ENCODE measurements at places on chromosomes 11 and 22. TPM values are rescaled to one million over a fixed set of nuclear protein-coding genes. Genes with fewer than 3 reads are reported as not detected.

DNA sequence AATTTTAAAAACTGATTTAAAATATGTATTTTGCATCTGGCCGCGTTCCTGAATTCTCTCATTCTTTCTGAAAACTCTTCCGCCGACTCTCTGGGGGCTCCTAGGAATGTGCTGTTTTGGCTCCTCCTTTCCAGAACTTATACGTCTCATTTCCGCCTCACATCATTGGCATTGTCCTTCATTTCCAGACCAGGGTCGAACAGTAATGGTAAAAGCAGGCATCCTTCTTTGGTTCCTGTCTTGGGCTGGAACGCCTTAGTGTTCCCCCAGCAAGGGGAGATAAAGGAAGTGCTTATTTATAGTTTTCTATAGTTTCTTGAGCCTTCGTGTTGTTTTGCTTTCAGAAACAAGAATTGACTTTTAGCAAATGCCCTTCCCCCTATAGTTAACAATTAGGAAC, 10.9 kb upstream of the TNNT3 start:
- H3K27ac ChIP-seq = no peak overlapping the region
- H3K4me3 ChIP-seq = no peak overlapping the region
- H3K27me3 ChIP-seq = no peaks in the 10 kb centered on the region
- DNase-seq = no peak

DNA sequence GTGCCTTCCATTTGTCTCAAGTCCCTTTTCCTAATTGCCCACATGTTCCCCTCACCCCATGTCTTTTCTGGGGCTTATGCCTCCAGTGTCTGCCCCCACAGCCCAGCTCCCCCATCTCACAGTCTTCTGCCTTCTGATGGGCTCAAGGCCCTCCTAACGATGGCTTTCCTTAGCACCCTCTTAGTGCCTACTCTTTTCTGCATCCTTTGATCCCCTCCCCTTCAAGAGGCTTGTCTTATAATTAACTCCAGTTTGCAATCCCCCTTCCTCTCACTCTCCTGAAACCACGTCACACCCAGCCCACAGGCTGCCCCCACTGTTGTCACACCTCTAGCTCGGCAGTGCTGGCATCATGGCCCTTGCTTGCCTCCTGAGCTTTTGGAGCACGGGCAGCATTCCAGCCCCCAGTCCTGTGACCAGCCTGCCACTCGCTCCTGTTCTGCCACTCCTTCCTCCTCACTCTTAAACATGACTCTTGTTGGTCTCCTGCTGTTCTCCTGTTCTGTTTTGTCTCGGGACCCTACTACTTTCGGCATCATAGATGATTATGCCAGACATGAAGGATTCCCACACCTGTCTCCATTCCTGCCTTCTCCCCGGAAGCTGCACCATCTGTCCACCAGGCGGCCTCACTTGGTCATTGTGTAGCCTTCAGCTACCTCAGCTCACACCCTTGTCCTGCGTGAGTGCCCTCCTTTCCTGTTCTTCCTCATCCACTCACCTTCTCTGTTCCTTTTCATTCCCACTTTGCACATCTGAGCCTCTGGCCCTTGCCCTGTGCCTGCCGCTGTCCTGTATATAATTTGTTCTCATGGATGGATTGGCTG, 26.1 kb downstream of the UBE2L3 start:
- peaks cover 9% of the 10 kb centered on the region for H3K36me3 ChIP-seq
- H3K4me1 ChIP-seq = peaks cover 6% of the 10 kb centered on the region
- H3K27ac ChIP-seq = no peak overlapping the region
- no peak for DNase-seq

GRCh38 chr11:1502168-1502953, 15.8 kb upstream of the MOB2 start:
- peak; percentile 56 for DNase-seq
- no peaks in the 10 kb centered on the region for H3K27me3 ChIP-seq
- no peak overlapping the region for H3K27ac ChIP-seq
- no peaks in the 10 kb centered on the region for H3K36me3 ChIP-seq
- H3K4me1 ChIP-seq = peaks cover 3% of the 10 kb centered on the region

- no peak overlapping the region for H3K27ac ChIP-seq
- H3K4me1 ChIP-seq = no peaks in the 10 kb centered on the region
Observed at GRCh38 chr11:26229981-26230380, 101.9 kb upstream of the ANO3 start.

DNA sequence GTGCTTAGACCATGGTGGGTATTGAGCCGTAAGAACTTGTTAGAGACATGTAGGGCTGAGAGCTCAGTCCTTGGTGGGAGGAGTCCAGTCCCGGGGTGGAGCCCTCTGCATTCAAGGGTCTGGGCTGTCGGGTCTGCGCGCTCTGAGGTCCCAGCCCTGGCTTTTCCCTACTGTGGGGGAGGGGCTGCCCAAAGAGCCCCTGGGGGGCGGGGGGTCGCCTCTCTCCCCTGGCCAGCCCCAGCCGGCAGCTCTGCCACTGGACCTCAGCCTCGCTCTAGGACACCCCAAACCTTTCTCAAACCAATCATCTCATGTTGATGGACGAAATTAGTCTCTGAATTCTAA, 1006.4 kb downstream of the BRD1 start:
- no peaks in the 10 kb centered on the region for H3K27me3 ChIP-seq
- DNase-seq = no peak
- H3K4me1 ChIP-seq = no peaks in the 10 kb centered on the region
- H3K4me3 ChIP-seq = no peak overlapping the region

GRCh38 chr11:112172362-112172994, 2.8 kb upstream of the BCO2 start:
- H3K4me1 ChIP-seq = no peaks in the 10 kb centered on the region
- no peaks in the 10 kb centered on the region for H3K27me3 ChIP-seq
- H3K4me3 ChIP-seq = no peak overlapping the region
- H3K36me3 ChIP-seq = no peaks in the 10 kb centered on the region
- DNase-seq = no peak
- H3K27ac ChIP-seq = no peak overlapping the region

DNA sequence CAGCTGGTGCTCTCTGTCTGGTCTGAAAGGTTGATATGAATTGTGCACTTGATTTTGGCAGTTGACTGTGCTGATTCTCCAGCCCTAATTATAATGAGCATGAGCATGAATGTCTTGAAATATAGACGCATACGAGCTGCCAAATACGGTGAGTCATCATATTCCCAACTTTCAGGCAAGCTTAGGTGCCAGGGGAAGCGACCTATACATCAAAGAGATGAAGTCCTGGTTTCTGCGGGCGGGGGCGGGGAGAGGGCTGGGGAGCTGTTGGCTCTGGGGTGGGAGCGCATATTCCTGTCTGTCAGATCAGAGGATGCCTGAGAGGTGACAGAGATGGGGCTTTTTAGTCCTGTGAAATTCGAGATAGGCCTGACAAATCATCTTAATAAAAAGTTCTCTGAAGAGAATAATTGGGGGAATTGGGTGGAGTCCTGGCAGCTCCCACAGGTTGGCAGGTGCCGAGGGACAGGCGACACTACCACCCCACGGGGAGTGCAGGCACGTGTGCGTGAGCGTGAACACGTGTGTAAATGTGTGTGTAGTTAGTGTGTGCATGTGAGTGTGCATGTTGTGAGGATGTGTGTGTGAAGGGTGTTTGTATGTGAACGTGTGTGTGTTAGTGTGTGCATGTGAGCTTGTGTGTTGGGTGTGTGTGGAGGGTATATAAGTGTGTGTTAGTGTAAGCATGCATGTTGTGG, 865.3 kb downstream of the TBC1D22A start:
- H3K27ac ChIP-seq = no peak overlapping the region
- no peaks in the 10 kb centered on the region for H3K27me3 ChIP-seq
- no peak for DNase-seq
- H3K4me1 ChIP-seq = no peaks in the 10 kb centered on the region
- no peaks in the 10 kb centered on the region for H3K36me3 ChIP-seq
- H3K4me3 ChIP-seq = no peak overlapping the region

The APOBEC3G gene
- 9.5 TPM for total RNA-seq

The GGT1 gene
- total RNA-seq = 4.0 TPM

DNA sequence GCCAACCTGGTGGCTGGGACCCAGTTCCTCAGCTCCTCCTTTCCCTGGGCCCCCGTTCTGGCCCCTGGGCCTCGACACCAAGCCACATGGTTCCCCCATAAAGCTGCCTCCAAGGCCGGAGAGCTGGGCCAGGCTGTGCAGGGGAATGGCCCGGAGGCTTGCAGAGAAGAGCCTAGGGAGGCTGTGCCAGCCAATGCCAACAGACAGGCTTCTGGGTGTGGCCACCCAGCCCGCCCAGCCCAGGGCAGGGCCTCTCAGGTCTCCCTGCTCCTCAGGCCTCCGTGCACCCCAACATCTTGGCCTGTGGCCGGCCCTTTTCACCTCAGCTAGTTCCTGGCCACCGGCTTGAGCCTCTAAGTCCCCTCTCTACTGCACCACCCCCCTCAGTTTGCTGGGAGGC, 17.4 kb upstream of the FLRT1 start:
- DNase-seq = no peak
- H3K4me3 ChIP-seq = no peak overlapping the region
- no peaks in the 10 kb centered on the region for H3K27me3 ChIP-seq
- no peaks in the 10 kb centered on the region for H3K36me3 ChIP-seq

- no peak for DNase-seq
- H3K4me1 ChIP-seq = no peaks in the 10 kb centered on the region
Observed at GRCh38 chr11:123450623-123451022, 20.6 kb downstream of the GRAMD1B start.

DNA sequence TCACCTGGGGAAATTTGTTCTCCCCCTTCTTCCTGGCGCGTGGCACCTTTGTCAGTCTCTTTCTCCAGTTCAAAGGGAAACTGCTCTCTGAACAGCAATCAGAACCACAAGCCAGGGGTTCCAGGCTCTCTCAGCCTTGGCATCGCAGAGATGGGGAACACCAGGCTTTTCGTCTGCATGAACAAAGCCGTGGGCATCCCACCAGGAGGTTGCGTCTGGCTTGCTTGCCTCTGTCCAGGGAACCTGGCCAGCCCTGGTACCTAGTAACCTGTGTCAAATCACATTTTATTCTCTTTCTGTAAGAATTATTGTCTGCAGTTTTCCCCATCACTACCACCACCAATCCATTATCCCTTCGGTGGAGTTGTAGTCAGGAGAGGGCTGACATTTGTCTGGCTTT, 107.0 kb downstream of the WNT7B start:
- H3K36me3 ChIP-seq = no peaks in the 10 kb centered on the region
- no peaks in the 10 kb centered on the region for H3K4me1 ChIP-seq
- H3K27ac ChIP-seq = no peak overlapping the region

- no peak for DNase-seq
- no peaks in the 10 kb centered on the region for H3K27me3 ChIP-seq
- peak overlapping the region; percentile 38 for H3K27ac ChIP-seq
- no peaks in the 10 kb centered on the region for H3K36me3 ChIP-seq
Observed at GRCh38 chr11:10663365-10663764, 30.2 kb downstream of the IRAG1 start.

The APOBEC3C gene
- total RNA-seq = 25.3 TPM

DNA sequence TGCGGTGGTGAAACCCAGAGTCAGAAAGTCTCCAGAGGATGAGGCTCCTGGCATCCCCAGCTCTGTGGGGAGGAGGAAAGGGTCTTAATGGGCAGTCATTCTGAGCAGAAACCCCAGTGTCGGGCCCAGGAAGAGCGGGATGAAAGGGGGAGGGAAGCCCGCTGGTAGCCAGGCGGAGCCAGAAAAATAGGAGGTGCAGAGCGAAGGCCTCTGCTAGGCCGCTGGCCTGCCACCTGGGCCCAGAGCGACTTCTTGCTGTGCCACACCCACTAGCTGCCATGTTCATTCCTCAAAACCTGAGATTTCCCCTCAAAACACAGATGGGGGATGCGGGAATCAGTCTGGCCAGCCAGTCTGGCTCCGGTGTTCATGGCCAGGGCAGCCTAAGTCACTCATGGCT, 650 bp upstream of the POU2AF3 start:
- H3K27me3 ChIP-seq = no peaks in the 10 kb centered on the region
- no peaks in the 10 kb centered on the region for H3K36me3 ChIP-seq
- no peaks in the 10 kb centered on the region for H3K4me1 ChIP-seq
- no peak overlapping the region for H3K27ac ChIP-seq
- H3K4me3 ChIP-seq = no peak overlapping the region
- DNase-seq = no peak

- DNase-seq = no peak
- no peaks in the 10 kb centered on the region for H3K36me3 ChIP-seq
- H3K27ac ChIP-seq = no peak overlapping the region
- H3K4me1 ChIP-seq = no peaks in the 10 kb centered on the region
Observed at GRCh38 chr11:86706338-86707131, 34.1 kb upstream of the ME3 start.

DNA sequence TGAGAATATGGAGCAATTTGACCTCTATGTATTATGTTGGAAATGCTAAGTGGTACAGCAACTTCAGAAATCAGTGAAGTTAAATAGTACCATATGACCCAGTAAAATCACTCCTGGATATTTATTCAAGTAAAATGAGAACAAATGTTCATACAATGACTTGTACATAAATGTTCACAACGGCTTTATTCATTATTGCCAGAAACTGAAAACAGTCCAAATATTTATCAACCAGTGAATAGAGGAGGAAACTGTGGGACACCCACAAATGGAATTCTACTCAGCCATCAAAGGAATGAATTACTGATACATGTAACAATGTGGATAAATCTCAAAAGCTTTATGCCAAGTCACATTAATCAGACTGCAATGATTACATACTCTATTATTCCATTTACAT, 416.3 kb downstream of the AASDHPPT start:
- H3K27ac ChIP-seq = no peak overlapping the region
- H3K4me1 ChIP-seq = no peaks in the 10 kb centered on the region
- no peaks in the 10 kb centered on the region for H3K27me3 ChIP-seq
- no peak for DNase-seq
- no peaks in the 10 kb centered on the region for H3K36me3 ChIP-seq

- DNase-seq = no peak
- H3K27ac ChIP-seq = peak overlapping the region; percentile 95
- no peaks in the 10 kb centered on the region for H3K36me3 ChIP-seq
- peak overlapping the region; percentile 29 for H3K4me3 ChIP-seq
Observed at GRCh38 chr11:86940122-86940777, 14.9 kb downstream of the FZD4 start.

- H3K4me3 ChIP-seq = no peak overlapping the region
- H3K27me3 ChIP-seq = no peaks in the 10 kb centered on the region
- H3K4me1 ChIP-seq = no peaks in the 10 kb centered on the region
- no peak overlapping the region for H3K27ac ChIP-seq
Observed at GRCh38 chr11:70883323-70883940, 368.9 kb downstream of the SHANK2 start.

DNA sequence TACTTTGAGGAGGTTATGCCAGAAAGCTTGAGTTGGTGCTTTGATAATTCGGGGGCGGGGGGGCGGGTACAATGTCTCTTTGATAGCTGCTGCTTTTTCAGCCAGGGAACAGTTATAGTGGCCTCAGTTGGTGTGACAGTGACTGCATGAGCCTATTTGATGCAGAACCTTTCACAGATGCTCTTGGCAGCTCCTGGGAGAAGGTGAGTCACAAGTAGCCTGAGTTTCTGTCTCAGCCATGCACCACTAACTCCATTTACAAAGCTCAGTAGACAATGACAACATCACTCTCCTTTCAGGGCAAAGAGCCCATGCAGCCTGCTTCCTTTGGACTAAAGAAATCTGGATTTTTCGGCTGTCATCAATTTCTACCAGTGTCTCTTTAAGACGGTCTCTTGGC, 42.1 kb upstream of the SEZ6L start:
- H3K36me3 ChIP-seq = no peaks in the 10 kb centered on the region
- H3K27me3 ChIP-seq = no peaks in the 10 kb centered on the region
- no peaks in the 10 kb centered on the region for H3K4me1 ChIP-seq
- H3K27ac ChIP-seq = no peak overlapping the region
- no peak overlapping the region for H3K4me3 ChIP-seq
- no peak for DNase-seq

The SEPTIN3 gene
- total RNA-seq = 0.63 TPM

Measured in aorta (tissue), 5 donors.